ENCODE measurements at places on chromosomes 7 and 10.

DNA sequence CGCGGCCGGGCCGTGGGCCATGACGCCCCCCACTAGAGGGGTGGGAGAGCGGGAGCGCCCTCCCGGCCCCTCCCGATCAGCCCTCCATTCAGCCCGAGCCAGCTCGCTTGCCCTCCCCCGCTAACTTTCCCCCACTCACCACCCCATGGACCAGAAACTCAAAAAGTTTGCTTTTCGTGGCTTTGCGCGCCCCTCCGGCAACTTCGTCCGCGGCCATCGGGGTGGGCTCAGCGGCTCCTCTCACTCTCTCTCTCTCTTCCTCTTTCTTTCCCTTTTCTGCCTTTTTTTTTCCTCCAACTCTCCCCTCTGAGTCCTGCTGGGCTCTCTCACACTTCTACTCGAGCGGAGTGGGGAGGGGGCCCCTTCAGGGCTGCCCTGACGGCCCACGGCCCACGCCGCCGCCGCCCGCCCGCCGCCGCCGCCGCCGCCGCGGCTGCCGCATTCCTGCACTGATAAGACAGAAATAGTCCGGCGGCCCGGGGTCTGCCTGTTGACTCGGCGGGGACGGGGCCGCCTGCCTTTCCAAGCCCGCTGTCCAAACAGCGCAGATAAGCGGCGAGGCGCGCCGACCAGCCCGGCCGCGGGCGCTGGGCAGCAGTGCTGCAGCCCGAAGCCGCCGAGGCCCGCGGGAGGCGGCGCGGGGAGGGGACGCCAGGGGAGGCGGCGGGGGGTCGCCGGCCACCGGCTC is at the start of gene SMARCD3:
Gene SMARCD3 (minus strand): TSS at position 349 of the 688 bp plus-strand sequence. CDS start 132 bp downstream, at position 217.
- no peak for DNase-seq

GRCh38 chr10:97607095-97607636 is 17.6 kb downstream of the C10orf62 start:
- no peak for DNase-seq

GRCh38 chr7:96901822-96902445 is 103.4 kb upstream of the DLX6 start:
- DNase-seq = no peak

GRCh38 chr7:99693427-99694200 is 13.8 kb upstream of the CYP3A5 start:
- DNase-seq = no peak

DNA sequence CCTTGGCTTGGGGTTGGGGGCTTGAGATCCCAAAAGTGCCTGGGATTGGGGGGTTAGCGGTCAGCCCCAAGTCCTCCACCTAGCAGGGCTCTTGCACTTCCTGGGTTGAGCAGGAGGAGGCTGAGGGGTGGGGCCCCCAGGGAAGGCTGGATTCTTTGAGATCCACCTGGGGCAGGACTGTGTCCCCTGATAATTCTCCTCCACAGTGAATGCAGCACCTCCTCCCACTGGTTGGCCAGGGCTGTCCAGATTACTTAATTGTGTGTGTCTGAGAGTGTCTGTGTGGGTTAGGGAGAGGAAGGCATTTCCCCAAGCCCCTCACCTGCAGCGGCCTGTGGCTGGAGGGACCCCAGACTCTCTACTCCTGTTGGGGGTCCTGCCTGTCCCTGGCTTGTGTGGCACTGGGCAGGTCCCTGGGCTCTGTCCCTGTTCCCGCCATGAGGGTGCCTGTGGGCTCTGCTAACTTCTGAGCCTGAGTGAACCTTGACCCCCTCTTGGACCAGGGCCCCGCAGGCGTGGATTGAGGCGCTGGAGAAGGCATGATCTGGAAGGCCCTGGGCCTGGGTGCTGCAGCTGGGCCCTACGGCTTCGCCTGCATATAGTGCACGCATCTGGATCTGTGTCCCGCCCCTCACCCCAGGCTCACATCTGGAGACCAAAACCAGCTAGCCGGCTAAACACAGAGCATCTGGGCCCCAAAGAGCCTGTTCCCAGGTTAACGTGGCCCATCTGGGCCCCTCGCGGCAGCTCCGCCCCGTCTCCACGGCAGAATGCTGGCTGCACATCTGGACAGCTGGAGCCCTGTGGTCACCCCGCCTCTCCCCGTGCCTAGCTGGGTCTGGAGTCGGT is 10.4 kb downstream of the TMEM270 start:
- no peak for DNase-seq

- DNase-seq = no peak
Observed at GRCh38 chr7:13628239-13629001, 361.0 kb downstream of the ETV1 start.

GRCh38 chr10:63515002-63515763 is 6.0 kb upstream of the REEP3 start:
- DNase-seq = no peak

GRCh38 chr10:110091830-110092229 is 84.0 kb downstream of the ADD3 start:
- DNase-seq = no peak

DNA sequence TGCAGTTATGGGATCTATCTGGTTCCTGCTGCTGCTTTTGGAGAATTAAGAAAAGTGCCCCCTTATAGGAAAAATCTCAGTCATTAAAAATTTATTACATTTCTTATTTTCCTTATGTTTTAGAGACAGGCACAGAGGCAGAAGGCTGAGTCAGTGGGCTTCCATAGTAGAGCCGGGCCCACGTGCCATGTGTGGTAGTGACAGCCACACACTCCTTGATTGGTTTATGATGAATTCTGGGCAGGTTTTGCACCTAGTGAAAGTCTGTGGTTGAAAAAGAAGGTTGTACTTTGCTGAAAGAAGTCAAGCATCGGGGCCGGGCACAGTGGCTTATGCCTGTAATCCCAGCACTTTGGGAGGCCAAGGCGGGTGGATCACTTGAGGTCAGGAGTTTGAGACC is 109.9 kb downstream of the FANK1 start:
- no peak for DNase-seq

DNA sequence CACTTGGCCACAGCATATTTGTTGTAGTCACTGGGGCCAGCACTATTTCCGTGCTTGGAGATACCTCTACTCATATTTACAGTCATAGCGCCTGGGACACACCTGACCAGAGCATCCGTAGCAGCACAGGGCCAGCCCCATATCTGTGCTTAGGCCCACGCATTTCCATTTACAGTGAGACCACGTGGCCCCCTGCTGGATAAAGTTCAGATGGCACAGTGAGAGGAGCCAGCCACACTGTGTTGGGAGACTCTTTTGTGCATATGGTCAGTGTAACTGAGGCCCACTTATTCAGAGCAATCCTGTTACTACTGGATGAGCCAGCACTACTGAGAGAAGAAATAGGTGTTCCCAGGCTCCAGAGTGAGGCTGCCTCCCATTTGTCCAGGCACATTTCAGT is 455.3 kb downstream of the REEP3 start:
- DNase-seq = no peak

GRCh38 chr7:157969995-157970394 is 617.6 kb downstream of the PTPRN2 start:
- no peak for DNase-seq

- no peak for DNase-seq
Observed at GRCh38 chr7:151888079-151889067, 11.5 kb upstream of the PRKAG2 start.

DNA sequence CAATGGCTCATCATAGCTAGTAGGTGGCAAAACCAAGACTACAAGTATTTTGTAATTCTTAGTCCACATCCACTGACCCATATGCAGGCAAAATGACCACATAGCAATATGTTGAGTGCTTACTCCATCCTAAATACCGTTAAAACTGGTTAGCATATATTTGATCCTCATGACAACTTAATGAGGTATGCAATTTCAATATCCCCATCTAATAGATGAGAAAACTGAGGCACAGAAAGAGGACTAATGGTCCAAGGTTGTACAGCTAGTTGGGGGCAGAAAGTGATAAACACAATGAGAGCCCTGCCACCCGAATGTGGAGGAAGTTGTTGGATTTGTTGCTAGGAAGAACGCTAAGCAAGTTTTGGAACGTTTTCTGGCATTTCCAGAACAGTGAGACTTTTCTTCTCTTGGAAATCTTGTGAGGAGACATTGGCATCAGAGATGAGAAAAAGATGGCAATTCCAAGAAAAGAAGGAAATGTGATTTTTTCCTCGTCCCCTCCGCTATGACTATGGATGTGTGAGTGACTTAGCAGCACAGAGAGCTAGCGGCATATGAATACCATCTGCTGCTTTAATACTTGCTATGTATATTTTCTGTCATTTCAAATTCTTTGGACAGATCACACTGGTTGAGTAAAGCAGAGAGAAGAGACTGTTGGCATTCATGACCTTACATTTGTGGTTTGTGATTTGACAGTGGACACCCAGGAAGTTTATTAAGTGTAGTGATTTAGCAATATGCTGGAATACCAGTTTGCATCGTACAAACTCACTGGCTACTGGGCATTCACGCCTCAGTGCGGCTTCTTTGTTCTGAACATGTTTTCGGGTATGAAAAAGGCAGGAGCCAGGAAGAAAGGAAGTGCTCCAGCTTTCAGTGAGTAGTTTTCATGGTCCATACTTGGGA is 51.5 kb downstream of the NRCAM start:
- DNase-seq = no peak

GRCh38 chr10:6140965-6141295 is 52.1 kb downstream of the RBM17 start:
- DNase-seq = no peak

DNA sequence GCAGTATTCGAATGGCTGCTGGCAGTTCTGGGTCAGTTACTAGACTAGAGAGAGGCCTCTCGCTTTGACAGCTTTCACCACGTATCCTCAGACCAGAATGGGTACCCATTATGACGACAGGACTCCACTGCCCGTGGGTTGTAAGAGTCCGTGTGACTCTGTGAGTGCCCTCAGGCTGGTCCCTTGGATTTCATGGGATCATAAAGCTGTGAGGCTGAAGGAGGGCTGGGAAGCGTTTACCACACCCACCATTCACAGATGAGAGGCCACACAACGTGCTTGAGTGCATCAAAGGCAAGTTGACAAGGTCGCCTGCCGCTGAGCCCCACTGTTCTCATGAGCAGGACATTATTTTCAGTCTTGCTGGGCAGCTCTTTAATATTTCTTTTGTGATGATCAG is 87.2 kb downstream of the EZH2 start:
- no peak for DNase-seq

DNA sequence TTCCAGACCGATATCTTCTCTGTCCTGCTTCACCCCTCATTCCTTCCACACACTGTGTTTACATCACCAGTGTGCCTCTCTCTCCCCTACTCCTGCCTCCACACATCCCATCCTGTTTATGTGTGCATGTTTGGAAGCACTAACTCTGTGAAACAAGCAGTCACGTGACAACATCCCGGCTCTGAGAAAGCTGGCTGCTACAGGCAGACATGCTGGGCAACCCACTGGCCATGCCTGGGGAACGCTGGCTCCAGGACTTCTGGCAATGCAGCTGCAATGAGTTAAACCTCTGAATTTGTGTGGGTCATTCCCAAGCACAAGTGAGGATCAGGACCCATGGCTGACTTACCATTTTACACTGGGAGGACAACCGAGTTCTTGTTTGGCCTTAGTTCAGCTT is 74.0 kb downstream of the WNT2 start:
- DNase-seq = no peak

DNA sequence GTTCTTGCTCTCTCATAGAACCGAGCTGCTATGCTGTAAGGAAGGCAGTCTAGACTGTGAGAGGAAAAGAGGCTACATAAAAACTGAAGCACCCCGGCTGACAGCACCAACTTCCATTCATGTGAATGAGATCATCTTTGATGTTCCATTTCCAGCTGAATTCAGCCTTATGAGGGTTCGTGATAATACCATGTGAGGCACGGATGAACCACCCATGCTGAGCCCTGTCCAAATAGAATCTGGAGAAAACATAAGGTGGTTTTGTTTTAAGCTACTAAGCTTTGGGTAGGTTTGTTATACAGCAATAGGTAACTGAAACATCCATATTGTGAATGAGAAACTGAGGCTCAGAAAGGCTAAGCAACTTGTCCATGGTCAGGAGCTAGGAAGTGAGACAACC is 6.9 kb upstream of the VAX1 start:
- DNase-seq = no peak

GRCh38 chr10:76031769-76032699 is 600.6 kb downstream of the LRMDA start:
- DNase-seq = no peak

DNA sequence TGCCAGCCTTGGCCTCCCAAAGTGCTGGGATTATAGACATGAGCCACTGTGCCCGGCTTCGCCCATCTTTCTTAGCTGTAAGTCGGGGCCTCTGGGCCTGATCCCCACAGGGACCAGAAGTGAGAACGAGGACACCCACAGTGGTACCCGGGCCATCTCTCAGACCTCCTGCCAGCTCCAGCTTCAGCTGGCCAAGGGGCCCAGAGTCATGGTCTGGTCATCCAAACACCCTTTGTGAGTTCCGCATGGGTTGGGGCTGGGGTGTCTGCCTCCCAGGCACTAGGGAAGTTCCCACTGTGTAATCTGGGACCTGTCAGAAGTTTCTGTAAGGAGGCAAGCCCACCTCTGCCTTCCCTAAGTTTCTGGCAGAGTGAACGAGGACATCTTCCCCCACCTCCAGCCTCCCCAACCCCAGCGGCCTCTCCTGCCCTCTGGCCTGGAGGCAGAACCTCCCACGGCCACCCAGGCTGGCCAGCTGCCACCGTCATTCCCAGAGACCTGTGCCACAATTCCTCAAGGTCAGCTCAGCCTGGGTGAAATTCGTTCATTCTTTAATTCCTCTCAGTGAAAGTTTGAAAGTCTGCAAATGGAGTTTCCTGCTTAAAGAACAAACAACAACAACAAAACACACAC is 19.5 kb upstream of the FOXL3 start:
- DNase-seq = no peak

DNA sequence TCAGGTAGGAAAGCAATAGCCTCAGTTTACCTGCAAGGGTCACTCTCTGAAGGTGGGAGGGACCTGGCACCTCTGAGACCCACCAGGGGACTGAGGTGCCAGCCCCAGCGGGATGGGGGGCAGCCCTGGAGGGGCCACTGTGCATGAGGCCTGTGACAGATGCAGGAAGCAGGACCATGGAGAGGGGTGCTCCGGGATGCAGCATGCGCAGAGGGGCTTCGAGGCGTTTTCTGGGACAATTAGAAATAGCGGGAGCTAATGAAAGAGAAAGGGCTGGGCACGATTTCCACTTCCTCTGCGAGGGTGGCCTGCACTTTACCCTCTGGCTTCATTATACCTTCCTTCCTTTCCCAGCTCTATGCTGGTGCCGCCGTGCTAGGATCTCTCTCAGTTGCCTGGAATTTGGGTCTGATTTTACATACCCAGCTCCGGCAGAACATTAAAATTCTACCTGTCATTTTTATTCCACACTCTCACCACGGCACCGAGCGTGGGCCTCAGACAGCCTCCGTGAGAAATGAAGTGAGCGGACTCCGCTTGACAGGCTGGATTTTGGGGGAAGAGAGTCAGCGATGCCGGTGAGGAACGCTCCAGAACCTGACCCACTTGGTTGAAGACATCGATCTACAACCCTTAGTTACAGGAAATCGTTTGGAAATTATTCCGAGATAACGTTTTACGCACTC is 333.9 kb upstream of the PFKP start:
- no peak for DNase-seq

Measured in activated CD8-positive, alpha-beta memory T cell treated with anti-CD3 and anti-CD28 coated beads for 48 hours (primary cell).